ENCODE measurements at places on chromosomes 3 and 15.

- DNase-seq: no peak
These were observed 25.3 kb downstream of the ANP32A start for GRCh38 chr15:68795298-68795848.

DNA sequence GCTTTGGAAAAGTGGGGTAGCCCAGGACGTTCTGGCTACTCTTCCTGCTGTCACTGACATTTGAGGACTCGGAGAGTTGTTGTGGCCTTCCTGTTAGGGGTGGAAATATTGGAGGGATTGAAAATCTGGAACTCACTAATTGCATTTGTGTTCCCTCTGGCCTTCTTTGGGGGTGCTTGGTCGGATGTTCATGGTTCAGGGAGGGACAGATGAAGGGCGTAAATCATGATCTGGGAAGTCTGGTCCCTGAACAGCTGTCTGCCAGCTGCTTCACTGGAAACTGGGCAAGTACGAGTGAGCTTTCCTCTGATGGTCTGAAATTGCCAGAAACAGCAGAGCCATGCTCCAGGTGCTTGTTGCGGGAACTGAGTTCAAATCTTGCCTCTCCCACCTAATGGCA is 327.8 kb upstream of the C2CD4B start:
- no peak for DNase-seq

DNA sequence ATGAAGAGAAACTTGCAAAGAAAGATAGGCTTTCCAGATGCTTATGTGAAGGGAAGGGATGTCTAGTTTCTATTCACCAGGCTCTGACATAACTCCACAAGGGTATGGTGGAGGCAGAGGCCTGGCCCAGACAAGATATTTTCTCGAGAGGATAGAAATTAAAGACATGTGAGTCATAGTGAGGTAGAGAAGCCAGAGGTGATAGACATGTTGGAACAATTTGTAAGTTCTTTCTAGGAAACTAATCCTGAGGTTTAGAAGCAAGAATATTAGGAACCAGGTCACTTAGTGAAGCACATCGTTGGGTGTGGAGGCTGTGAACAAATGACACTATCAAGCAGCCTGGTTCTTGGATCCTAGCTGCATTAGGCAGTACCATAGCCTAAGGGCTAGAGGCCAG is 176.9 kb downstream of the BBX start:
- DNase-seq: no peak

GRCh38 chr3:33312361-33312760 is 35.1 kb downstream of the FBXL2 start:
- DNase-seq: no peak

All from NCI-H2081 treated with DMSO at 0.1 percent for 48 hours (cell line).